ENCODE measurements at places on chromosomes 5 and 9. TPM values are rescaled to one million over a fixed set of nuclear protein-coding genes. Genes with fewer than 3 reads are reported as not detected.

The NAIF1 gene
- total RNA-seq, result 13.2 TPM

The CYSRT1 gene
- 0.23 TPM for total RNA-seq

The CCL27 gene
- 0.25 TPM for total RNA-seq

The C5orf52 gene
- not detected for total RNA-seq

The SPAAR gene
- total RNA-seq, result not detected

All from T-helper 2 cell treated with Interferon-gamma antibody and Interleukin-4, amounts not matched to agents 100 ng/mL and 5 ng/mL, for 36 hours (primary cell).